Dermis microvascular lymphatic vessel endothelial cell (primary cell): ENCODE measurements at places on chromosomes 5 and 9.
A peak's percentile ranks its signal among the peaks of the same experiment; 100 is the strongest.

- no peak for DNase-seq
Measured at GRCh38 chr9:15286161-15286821, 20.7 kb downstream of the TTC39B start.

- DNase-seq: peak; percentile 39
Measured at GRCh38 chr9:117682955-117683710, 21.1 kb upstream of the TLR4 start.

DNA sequence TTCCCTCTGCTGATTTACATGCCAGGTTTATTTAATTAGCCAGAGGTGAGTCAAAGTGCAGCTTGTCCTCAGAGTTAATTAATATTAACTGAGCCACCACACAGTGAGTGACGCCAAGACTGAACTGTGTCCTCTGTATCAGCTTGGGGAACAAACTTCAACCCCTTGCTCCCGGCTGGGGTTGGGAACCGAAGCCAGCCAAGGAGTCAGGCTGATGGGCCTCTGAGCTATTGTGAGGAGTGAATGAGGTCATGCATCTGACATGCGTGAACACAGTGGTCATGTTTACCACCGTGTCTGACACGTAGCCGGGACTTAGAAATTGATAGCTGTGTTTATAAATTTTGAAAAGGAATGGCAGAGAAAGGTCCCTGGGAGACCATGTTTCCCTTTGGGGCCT lies 17.1 kb downstream of the IGIP start:
- no peak for DNase-seq

DNA sequence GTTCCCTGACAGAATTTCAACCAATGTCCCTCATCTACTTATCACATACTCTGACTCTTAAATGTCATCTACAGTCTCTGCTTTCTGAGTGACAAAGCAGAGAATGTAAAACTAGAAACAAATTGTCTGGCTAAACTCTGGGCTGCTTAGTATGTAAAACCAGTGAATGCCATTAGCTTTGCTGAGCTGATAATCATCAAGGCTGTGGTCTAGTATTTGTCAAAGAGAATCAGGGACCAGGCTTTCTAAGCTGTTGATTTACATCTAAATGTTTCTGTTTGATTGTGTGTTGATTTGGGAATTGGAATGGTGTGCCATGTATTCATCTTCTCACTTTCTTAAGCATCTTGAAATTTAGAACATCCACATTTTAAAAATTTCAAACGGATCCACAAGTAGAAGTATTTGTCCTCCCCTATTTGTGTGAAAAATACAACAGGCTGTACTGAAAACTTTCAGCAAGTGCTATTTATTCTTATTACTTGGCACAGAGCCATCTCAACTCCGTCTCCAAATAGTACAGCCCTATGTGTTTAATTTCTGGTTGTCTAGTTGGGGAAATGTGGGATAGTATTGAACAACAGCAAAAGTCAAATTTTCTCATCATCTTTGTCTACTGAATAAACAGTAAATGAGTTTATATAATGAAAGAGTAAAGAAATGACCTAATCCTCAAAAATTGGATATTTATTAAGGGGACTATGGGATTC lies 251.5 kb downstream of the KCTD16 start:
- DNase-seq: no peak

- DNase-seq: no peak
Measured at GRCh38 chr9:72394066-72394465, 29.1 kb upstream of the ZFAND5 start.

GRCh38 chr5:5085381-5085780 lies 54.7 kb upstream of the ADAMTS16 start:
- no peak for DNase-seq

DNA sequence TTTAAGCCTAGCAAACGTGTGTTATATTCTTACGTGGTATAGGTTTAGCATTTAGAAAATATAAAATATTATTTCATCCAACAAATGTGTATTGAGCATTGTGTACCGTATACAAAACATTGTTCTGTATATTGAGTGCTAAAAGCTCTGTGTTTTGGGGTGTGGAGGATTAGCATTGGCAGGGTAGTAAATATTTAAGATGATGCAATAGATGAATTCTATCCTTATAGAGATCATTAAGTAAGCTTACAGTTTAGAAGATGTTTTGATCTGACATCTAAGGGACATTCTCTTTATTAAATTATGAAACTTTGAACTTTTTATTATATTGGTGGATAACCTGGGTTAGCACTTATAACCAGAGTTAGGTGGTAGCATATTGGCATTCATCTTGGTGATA lies 48.5 kb upstream of the GLIPR2 start:
- DNase-seq: no peak

GRCh38 chr9:123954518-123955280 lies 24.8 kb upstream of the DENND1A start:
- no peak for DNase-seq

GRCh38 chr5:6026766-6027406 lies 351.5 kb downstream of the MED10 start:
- no peak for DNase-seq

DNA sequence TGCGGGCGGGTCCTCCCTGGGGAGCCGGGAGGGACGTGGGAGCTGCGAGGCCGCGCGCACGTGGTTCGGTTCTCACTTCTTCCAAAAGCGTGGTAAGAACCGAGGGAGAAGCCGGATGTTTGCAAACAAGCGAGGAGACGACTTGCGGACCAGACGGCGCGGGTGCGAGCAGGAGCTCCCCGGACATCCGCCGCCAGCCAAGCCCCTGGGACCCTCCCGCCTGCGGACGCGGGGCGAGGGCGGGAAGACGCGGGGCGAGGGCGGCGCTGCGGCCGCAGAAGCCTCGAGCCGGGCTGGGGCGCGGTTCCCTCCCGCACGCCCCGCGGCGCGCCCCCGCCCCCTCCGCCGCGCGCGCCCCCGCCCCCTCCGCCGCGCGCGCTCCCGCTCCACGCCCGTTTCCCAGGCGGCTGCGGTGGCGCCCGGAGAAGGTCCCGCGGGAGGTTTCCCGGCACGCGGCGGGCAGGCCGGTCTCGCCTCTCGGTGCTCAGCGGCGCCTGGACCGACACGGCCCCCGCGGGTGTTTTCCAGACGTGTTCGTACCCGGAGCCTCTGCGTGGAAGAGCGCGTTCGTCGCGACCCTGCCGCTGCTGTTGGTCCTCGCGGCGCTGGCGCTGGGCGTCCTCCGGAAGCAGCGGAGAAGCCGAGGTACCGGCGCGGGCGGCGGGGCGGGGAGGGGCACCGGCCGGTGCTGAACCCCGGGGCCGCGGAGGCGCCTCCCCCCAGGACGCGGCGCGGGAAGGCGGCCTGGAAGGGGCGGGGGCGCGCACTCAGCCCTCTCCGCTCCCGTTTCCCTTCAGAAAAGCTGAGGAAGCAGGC lies 12.8 kb downstream of the BTNL9 start:
- peak; percentile 7 for DNase-seq

- DNase-seq: peak; percentile 5
Measured at GRCh38 chr9:26656003-26656870, 236.4 kb downstream of the CAAP1 start.

- no peak for DNase-seq
Measured at GRCh38 chr5:112737070-112737462, 619 bp upstream of the APC start.

DNA sequence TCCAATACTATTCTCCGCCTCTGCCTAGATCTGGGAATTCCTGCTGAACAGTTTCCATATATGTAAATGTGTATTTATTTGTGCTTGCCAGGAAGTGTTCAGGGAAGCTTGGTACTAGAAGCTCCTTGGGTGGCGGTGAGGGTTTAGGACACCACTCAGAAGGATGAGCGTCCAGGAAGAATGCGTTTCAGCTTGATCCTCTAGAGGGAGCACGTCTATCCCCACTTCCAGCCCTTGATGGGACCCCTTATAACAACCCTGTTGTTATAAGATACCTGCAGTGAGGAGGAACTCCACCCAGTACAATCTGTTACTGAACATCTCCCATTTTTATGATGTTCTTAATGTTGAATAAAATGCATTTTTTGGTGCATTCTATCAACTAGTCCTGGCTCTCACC lies 88.9 kb downstream of the CYFIP2 start:
- DNase-seq: no peak

DNA sequence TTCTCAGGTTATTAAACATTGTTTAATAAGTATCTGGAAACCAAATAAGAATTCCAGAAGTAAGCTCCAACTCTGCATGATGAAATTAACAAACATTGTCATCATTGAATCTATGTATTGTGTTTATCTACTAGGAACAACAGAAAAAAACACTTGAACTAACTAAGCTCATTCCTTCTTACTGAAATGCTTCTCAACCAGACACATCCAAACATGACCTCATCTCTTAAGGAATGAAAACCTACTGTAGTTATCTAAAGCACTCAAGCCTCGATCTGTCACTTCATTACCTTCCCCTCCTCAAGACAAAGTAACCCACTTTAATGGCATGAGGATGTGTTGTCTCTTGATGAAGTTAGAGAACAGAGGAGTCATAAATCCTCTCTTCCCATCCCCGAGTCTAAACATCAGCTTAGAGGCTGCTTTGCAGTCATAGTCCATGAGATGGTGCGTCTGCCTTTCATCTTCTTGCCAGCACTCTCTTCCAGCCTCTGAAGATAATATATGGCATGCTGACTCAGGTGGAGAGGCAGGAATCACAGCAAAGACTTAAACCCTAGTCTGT lies 86.5 kb downstream of the CEMIP2 start:
- DNase-seq: no peak

GRCh38 chr9:91978740-91979414 lies 28.8 kb upstream of the ROR2 start:
- DNase-seq: peak; percentile 5

GRCh38 chr5:150641824-150642566 lies 1.5 kb downstream of the SYNPO start:
- DNase-seq: no peak

- no peak for DNase-seq
Measured at GRCh38 chr5:124355928-124356327, 390.5 kb downstream of the ZNF608 start.

DNA sequence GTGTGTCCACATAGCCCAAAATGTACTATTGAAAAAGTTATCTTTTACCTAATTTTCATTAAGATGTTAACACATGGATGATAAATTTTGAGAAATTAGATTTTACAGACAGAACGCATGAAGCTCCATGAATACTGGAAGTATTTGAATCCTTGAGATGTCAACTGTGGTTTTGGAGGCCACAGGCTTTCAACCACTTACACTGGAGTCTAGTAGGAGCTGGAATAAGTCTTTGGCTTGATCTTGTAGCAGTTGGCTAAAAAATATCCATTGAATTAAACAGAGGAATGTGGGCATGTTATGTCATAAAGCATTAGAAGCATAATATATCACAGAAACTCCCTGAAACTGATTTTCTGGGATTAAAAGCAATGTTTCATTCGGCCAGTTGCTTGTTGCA lies 52.9 kb downstream of the CAMK4 start:
- DNase-seq: no peak

DNA sequence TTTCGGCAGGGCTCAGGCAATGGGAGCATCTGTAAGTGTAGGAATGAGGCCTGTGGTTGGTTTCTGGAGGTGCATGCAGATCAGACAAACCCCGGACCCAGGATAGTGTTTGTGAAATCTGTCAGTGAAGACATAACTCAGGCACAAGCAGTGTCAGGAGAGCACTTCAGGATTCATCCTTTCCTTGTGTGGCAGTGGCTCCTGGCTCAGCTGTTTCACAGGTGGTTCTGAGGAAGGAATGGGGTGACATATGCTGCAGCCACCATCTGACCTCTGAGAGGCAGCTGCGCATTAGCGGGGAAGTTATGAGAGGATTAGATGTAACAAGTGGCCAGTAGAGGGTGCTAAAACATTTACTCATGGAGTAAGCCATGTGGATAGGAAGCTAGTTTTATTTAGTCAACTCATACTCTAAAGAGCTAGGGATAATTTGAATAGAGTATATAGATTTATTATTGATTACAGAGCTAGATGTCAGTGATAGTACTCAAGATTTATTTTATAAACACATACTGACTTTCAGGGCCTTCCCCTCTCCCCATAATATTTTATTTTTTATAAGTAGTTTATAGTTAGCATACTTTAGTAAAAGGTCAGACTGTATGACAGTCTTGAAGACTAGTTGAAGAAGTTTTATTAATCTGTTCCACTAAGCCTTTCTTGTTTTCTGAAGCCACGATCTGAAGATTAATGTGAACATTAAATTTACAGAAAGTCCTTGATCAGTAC lies 28.4 kb downstream of the NNT start:
- DNase-seq: peak; percentile 81

DNA sequence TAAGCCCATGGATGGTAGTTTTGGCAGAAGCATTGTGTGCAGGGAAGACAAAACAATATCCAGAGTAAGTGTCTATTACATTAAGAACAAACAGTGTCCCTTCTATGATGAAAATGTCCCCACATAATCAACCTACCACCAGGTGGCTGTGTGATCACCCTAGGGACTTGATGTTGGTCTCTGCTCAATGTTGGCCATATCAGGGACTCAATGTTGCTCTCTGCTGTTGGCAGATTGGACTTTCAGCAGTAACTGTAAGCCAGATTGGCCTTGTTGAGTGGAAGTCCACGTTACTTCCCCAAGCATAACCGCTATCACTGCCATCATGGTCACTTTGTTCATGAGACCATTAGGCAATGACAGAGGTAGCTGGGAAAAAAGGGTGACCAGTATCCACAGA lies 52.8 kb upstream of the PRSS3 start:
- DNase-seq: no peak

GRCh38 chr9:89946741-89947140 lies 341.9 kb downstream of the GADD45G start:
- DNase-seq: no peak

DNA sequence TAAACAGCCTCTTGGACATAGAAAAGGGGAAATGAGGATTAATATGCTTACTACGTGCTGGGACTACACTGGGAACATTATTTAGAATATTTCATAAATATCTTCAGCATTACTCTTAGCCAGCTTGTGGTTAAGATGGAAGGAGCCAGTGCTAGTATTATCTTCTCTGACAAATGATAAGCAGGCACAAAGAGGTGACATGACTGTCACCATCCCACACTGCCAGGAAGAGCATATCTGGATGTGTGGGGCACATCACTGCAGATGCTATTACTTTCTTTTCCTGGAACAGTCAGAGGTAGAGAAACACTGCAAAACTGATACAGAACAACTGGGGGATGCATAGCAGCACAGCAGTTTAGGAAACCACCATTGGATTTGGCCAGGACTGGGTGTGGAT lies 281.0 kb upstream of the TNC start:
- DNase-seq: no peak

DNA sequence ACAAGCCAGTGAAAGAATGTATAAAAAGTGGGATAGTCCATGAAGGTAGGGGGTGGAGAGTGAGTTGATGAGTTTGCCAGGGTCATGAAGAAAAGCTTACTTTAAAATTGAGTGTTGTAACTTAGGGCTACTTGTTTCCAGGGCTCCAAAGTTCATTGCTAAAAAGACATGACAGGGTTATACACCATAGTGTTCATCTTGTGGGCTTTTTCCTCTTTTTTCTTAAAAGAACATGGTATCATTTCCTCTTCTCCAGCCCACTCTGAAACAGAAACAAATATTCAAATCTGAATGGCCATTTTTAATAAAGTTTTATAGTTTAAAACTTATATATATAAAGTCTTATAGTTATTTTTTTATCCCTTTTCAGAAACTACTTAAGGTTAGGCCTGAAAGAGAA lies 115.7 kb upstream of the SMC2 start:
- DNase-seq: no peak
